ENCODE measurements at places on chromosomes 3 and 15.

DNA sequence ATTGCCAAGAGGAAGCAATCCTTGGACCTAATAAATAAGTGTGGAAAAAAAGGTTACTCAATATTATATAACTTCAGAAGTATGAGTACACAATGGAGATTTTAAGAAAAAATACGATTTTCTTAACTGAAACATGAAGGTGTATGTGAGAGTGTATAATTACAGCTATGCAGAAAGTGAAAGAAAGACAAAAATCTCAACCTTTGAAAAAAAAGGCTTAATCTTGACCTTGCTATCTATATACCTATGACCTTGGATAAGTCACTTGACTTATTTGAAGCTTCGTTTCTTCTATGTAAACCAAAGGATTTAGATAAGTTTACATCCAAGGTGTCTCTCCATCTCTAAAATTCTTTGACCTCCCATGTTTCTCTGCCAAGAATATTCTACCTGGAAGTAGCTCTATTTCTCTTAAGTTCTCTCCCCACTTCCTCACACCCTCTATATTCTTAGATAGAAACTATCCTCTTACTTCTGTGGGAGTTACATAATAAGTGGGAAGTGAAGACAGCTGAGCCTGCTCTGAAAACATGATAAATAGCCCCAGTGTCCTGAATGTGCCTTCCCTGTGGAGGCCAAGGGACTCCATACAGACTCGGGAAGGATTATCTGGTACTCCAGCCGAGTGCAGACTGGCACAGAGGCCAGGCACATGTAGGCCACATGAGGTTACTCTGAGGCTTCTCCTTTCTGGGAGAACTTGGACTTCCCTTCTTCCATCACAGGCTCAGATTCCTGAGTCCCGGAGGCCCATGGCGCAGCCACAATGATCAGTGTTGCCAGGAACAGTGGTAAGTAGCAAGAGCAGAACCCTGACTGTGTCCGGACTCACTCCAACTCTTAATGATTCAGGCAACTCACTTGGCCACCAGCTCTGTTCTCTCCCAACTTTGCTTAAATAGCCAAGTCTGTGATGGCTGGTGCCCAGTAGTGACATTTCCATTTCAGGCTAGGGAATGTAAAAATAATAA is 166.8 kb upstream of the COL8A1 start:
- DNase-seq, result no peak

GRCh38 chr3:170809007-170809974 is 60.7 kb downstream of the RPL22L1 start:
- no peak for DNase-seq

- no peak for DNase-seq
These were observed 21.8 kb downstream of the RBPMS2 start for GRCh38 chr15:64753480-64754185.

DNA sequence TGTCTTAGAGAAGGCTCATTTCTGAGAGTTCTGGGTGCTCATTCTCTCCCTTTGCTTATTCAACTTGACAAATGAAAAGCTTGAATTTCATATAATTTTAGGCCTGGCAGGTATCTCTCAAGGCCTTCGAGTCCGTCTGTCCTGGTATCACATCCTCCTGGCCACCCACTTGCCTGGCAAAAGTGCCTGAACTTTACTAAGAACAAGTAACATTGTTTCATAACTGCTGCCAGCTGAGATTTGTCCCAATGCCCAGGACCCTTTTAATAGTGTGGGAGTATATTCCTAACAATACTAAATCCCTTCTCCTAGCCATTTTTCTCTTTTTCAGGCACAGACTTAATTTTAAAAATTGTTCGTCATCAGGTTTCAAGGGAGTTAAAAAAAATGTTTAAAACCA is 18.1 kb downstream of the LARP6 start:
- no peak for DNase-seq
